SK-MEL-5 (cell line): ENCODE measurements at places on chromosomes 3 and 15.

GRCh38 chr3:62795978-62796657 lies 79.1 kb downstream of the CADPS start:
- no peak for DNase-seq

- DNase-seq = no peak
These were observed 59.2 kb upstream of the TRAK1 start for GRCh38 chr3:42031808-42032480.

DNA sequence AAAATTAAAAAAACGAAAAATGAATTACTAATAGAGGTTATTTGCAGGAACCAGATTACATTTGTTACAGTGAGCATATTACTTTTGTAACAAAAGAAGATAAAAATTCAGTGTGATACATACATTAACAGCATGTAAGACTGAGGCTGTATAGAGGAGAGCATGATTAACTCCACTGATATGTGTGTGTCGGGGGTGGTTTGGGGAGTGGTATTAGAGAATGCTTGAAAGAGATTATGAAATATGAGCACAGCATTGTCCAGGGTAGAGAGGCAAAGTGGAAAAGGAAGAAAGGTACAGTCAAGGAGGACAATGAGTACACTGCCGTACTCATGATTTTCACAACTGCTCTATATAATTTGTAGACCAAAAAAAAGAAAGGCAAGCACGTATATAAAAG lies 62.9 kb upstream of the LRRFIP2 start:
- no peak for DNase-seq

DNA sequence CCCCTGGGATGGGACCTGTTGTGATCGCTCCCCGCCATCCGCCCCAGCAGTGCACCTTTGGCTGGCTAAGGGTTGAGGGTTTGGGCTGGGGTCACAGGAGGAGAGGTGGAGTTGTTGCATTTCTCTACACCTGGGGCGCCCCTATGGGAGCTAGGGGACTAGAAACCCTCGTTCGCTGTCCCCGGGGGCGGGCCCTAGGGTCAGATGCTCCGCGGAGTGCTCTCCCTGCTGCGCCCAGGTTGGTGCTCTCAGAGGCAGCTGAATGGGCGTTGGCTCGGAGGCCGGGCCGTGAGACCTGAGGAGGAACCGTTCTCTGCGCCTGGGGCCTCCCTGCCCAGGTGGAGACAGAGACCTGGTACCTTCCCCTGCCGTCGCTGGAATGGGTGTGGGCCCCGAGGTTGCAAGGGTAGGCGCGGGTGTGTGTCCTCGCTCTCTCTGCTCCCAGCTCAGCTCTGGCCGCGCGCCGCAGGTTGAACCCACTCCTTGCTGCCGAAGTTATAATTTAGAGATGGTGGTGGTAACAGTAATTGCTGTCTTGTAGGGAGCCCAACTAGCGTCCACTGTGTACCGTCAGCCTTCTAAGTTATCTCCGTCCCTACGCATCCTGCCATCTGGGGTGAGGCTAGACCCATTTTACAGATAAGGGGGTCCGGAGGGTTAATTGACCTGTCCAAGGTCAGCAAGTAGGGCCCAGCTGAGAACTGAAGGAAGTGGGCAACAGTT lies 965 bp downstream of the FLNB start:
- no peak for DNase-seq

GRCh38 chr15:73751511-73751898 lies 1.6 kb downstream of the INSYN1 start:
- DNase-seq = no peak

GRCh38 chr3:149233323-149233722 lies 11.7 kb upstream of the CP start:
- DNase-seq = no peak

DNA sequence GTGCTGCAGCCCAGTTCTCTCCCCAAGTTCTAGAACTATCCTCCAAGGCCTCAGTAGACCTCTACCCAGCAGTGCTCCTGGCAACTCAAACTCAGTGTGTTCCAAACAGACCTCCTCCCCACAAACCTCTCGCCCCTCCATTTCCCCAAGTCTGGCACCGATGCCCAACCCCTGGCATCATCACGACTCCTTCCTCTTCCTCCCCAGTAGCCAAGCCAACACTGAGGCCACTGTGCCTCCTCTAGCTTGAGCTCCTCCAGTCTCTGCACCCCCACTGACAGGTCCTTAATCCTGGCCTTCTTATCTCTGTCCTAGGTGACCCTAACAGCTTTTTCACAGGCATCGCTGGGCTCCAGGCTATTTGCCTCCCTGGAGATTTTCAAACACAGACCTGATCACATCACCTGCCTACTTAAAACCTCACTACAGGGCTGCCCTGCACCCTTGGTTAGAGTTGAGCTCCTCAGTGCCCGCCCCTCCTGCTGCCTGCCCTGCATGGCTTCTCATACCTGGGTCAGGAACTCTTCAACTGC lies 6.8 kb downstream of the ARPIN start:
- DNase-seq = no peak
